Effector CD4-positive, alpha-beta T cell (primary cell): ENCODE measurements at places on chromosomes 16 and 17.
A peak's percentile ranks its signal among the peaks of the same experiment; 100 is the strongest.

DNA sequence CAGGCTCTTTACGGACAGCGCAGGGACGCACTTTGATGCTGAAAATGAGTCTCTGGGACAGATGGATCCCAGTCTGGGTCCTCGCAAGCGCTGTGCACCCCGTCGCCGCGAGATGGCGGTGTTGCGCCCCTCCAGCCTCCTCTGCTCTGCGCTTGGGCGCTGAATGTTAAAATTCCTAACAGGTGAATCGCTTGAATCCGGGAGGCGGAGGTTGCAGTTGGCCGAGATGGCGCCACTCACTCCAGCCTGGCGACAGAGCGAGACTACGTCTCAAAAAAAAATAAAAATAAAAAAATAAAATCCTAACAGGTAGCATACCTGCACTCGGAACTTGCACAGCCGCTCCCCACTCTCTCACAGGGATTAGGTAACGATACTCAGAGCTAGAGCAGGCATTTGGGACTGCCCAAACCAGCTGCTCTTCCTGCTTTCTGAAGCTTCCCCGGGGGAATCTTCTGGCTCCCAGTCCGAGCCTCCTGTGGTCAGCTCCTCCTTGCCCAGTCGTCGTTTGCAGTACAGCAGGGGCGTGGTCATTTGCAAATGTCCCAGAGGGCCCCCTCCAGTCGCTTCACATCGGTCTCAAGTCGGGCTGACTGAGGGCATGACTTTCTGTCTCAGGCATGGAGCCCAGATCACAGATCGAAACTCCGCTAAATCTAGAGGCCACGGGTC is 26.2 kb upstream of the OSGIN1 start:
- peak; percentile 44 for DNase-seq

DNA sequence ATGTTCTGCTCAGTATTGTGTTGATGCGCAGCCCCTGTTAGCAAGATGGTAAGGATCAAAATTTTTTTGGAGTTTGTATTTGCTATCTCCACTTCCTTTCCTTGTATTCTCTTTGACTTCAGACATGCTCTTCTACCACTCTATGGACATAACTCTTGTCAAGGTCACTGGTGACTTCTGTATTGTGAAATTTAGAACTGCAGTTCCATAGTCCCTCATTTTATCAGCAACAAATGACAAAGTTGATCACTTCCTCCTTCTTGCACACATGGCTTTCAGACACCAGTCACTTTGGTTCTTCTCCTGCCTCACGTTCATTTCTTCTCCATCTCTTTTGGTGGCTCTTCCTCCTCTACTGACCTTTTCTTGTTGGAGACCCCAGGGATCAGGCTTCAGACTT is 21.1 kb downstream of the COX11 start:
- DNase-seq: no peak

DNA sequence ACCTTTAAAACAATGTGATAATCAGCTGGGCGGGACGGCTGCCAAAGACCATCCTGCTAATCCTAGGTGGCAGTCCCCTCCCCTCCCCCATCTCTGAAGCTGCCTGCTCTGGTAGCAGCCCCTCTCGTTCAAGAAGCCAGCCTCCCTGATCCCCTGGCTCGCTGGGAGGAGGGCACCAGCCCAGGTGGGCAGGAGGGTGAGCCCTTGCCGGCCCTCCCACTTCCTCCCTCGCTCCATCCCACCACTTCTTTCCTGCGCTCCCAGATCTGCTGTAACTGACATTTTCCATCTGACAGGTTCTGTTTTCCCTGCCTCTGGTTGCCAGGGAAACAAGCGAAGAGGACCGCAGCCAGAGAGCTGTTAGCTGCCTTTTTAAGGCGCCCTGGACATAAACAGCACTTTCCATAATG is 155.7 kb upstream of the TNRC6C start:
- DNase-seq: no peak

DNA sequence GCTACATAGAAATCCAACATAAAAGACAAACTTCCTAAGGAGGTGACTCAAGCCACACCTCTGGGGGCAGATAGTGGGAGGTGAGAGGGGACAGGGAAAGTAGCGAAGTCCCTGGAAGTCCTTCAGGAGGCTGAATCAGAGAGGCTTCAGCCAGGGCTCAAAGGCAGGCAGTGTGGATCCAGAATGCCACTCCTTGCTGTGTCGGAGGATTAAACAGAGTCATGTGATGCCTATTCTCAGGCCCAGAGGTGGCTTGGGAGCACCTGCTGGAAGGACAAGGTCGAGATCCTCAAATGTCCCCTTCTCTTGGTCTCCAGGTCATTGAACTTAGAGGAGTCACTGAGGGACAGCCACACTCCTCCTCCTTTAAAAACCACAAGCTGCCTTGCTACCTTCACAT is 391.1 kb downstream of the SOX9 start:
- DNase-seq: no peak

DNA sequence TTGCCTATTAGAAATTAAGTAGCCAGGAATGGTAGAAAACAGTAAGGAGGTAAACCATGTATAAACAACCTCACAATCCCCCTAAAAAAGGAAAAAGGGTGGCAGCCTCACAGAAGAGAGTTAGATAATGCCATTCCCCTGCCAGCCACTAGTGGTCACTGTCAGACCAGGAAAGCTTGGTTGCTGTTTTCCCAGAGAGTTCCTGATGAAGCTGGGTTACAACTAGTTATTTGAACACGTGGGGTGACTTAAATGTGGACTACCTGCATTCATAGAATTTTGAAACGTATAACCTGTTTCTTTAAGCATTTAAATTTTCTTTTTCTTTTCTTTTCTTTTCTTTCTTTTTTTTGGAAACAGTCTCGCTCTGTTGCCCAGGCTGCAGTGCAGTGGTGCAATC is 5.8 kb downstream of the GPRC5C start:
- no peak for DNase-seq

DNA sequence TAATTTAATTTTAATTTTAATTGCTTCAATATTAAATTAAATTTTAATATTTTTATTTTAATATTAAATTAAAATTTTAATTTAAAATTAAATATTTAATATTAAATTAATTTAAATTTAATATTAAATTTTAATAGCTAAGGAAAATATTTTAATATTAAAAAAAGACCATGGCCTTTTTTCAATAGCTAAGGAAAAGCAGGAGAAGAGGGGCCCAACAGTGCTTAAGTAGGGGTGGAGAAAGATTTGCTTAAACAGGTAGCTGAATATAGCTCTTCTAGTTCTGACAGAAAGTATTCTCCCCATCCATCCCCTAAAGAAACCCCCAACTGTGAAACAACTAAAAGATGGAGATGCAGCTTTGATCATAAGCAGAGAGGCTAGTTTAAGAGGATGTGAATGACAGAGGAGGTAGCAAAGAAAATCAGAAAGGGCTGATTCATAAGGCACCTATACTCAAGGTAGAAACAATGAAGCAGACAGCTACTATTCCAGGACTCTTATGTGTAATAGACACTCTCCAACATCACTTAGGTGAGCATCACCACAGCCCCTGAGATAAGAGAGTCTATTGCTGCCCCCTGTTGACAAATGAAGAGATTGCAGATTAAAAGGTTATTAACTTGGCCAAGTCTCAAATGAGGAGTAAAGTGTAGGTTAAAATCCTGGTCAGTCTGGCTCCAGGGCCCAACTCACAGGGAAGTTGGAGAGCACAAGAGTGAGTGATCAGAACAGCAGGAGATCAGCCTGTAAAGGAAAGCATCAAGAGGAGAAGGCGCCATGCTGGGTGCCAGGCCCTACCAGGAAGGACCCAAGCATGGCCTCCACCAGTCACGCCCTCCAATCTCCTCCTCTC is 7.8 kb upstream of the RNASEK start:
- peak; percentile 53 for DNase-seq

DNA sequence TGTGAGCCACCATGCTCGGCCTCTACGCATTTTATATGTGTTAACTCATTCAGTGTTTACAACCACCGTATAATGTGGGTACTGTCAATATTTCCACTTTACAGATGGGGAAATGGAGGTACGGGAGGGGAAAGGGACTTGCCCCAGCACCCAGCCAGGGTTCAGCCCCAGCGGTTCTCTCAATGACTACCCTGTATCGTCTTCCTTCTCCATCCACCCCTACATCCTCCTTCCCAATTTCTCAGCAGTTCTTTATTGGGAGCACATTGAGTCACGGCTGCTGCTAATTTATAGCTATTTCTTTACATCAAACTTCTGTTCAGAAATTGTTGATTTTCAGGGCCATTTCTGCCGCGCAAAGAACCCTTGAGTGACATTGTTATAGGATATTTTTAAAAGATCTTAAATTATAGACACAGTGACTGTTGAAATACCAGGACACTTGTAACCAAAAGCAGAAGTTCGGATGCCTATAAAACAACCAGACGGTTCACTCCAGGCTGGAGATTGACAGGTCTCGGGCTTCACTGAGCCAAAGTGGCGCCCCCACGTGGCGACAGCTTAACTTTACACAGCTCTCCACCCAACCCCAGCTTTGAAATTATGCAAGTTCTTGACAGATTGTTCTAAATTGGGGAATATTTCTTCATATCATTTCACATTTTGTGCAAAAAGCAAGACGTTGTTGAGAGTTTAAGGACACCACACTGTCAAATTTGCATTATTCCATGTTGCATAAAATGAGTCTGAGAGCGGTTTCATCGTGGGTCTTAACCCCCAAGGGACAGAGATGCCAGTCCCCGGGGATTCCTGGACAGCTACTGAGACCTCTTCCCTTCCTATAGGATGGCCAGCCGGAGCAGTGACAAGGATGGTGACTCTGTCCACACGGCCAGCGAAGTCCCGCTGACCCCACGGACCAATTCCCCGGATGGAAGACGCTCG is 11.8 kb downstream of the SYT17 start:
- DNase-seq: no peak

GRCh38 chr16:46857368-46857945 is 26.5 kb upstream of the C16orf87 start:
- DNase-seq: no peak
